Stimulated activated naive CD4-positive, alpha-beta T cell (primary cell): ENCODE measurements at places on chromosomes 4 and X.

DNA sequence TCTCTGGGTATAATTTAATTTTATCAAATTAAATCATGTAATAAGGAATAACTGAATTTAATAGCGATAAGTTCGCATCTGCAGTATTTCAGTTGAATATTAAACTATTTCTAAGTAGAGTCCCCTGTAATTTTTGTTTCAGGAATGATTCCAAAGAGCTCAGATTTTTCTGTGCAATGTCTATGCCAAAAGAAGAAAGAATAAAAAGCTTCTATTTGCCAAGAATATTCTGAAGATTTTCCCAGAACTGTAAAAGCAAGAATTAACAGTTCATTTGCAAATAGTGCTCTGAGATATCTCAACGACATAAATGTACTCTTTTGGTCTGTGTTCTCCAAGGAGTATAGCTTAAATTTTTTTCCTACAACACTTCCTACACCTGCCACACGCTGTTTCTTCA is 1242.8 kb upstream of the DIAPH2 start:
- no peak for DNase-seq

DNA sequence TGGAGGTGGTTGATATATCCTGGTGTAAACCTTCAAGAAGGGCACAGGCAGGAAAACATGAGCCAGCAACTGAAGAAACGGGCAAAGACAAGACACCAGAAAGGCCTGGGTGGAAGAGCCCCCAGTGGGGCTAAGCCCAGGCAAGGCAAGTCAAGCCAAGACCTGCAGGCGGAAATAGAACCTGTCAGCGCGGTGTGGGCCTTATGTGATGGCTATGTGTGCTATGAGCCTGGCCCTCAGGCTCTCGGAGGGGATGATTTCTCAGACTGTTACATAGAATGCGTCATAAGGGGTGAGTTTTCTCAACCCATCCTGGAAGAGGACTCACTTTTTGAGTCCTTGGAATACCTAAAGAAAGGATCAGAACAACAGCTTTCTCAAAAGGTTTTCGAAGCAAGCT is 7.2 kb downstream of the ZFP42 start:
- DNase-seq: no peak

GRCh38 chr4:155609455-155610059 is 57.1 kb upstream of the GUCY1A1 start:
- DNase-seq: no peak

GRCh38 chrX:15072880-15073279 is 197.0 kb downstream of the ASB9 start:
- no peak for DNase-seq

- no peak for DNase-seq
Measured at GRCh38 chrX:110399966-110400365, 41.3 kb downstream of the RTL9 start.

DNA sequence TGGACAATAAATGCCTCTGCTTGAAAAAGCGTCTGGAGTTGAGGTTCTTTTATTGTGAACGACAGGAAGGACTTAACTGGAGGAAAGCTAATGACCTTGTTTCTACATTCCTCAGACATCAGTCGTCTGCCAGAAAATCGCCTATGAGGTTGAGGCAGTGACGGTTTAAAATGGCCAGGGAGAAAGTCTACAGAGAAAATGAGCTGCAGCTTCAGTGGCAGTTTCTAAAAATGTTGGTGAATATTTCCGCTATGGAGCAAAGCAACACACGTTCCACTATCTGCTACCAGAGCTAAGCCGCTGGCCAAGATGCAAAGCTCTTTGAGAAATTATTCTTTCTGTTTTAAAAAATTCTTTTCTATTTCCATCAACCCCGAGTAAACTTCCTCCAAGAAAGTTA is 116.9 kb upstream of the GALNT7 start:
- DNase-seq: no peak

GRCh38 chrX:28550331-28550872 is 36.8 kb upstream of the IL1RAPL1 start:
- no peak for DNase-seq

DNA sequence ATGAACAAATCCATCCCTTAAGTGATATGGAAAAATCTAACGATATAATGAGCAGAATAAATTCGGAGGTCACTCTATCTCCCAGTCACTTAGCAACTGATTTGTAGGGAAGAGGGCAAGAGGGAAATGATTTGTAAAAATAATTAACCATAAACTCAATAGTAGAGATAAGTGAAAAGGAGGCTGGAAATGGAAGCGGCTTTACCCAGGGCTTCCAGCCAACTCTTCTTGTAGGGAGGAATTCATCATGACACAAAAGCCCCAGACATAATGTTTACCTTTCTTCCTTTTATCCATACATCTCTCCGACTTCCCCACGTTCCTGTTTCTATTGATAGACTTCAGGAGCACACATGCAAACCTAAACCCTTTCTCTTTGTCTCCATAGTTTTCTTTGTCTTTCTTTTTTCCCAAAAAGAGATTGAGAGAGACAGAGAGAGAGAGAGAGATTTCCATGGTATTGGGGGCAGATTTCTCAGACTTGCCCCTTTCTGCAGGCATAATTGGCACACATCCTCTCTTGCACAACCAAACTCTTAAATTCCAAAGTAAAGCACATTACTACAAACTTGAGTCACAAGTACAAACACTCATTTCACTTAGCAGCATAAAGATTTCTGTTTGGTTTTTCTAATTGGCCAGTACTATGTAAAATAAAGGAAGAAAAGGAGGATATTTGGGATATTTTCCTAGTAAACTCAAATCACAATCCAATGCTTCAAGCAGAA is 140.9 kb downstream of the MAPK10 start:
- no peak for DNase-seq

GRCh38 chr4:8395504-8396296 is 44.8 kb downstream of the ACOX3 start:
- DNase-seq: no peak

DNA sequence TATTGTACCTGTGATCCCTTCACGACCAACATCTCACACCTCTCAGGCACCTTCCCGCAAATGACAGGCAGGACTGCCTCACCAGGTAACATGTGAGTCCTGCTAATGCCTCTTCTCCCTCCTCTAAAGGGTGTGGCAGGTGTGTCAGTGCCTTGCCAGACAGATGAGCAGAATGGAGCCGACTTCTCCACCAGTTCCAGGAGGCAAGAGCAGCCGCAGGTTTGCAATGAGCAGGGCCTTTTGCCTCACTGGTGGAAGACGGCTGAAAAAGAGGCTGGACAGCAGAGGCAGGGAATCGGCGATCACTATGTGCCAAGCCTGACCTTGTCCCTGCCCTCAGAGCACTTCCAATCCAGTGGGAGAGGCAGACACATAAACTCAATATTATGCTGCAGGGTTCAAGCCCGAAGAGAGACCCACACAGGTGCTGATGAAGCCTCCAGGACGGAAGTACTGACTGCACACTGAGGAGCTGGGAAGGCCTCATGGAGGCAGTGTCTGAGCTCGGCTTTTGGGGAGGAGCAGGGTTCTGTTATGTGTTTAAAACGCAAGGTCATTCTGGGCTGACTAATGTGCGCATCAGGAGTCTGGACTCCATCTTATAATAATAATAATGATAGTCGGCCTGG is 57.9 kb downstream of the C4orf50 start:
- no peak for DNase-seq

- no peak for DNase-seq
Measured at GRCh38 chr4:7781366-7781765, 158.3 kb downstream of the AFAP1 start.

DNA sequence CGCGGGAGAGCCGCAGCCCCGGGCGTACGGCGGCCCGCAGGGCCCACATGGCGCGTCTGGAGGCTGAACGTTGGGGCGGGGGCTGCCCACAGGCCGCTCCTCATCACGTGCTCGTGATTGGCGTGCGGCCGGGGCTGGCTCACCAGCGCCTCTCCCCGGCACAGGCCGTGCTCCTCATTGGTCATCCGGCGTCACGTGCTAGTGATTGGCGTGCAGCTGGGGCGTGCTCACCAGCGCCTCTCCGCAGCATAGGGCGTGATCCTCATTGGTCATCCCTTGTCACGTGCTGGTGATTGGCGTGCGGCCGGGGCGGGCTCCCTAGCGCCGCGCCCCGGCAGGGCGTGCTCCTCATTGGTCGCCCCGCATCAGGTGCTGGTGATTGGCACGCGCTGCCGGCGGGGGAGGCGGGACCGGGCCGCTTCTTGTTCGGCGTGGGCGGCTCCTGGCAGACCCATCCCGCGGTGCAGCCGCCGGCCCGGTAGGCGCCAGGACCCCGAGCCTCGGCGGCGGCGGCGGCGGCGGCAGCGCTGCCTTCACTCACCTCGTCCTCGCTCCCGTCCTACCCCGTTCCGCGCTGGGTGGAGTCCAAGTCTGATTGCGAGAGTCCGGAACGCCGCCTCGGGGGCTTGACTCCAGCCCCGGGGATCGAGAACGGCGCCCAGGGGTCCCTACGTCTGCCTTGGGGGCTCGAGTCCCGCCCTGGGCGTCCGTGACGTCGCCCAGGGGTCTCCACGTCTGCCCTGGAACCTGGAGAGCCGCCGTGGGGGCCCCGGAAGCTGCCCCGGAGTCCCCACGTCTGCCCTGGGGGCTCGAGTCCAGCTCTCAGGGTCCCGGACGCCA is at the start of gene GTPBP6:
Gene GTPBP6 (minus strand): TSS at position 58 of the 840 bp plus-strand sequence. CDS start 9 bp downstream, at position 49.
- DNase-seq: no peak

- DNase-seq: no peak
Measured at GRCh38 chr4:37689353-37690095, 3.3 kb upstream of the RELL1 start.

DNA sequence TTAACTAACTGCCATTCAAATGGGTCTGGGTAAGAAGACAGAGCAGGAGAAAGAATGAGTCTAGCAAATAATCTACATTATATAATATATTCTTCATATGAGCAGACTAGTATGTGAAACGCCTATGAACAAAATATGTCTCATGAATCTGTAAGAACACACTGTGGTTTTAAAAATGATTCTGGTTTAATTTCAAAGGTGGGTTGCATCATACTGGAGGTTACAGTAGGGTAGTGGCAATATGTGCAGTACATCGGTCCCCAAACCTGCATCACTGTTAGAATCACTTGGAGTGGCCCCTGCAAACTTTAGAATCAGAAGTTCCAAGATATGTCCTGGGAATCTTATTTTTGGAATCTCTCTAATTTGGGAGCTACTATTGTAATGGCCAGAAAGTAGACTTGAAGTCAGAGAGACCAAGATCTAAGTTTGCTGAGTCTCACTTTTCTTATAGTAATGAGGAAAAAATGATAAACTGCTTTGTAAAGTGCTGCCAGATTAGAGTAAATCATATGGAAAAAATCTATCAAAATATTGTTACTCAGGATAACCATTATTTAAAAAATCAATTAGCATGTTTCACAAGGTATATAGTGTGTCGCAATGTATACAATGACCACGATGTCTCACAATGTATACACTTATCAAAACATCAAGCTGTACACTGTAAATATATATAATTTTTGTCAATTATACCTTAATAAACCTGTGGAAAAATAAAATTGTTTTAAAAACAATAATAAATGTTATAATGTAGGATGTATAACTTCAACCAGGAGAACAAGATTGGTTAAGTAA is 37.9 kb upstream of the ARSJ start:
- DNase-seq: no peak

DNA sequence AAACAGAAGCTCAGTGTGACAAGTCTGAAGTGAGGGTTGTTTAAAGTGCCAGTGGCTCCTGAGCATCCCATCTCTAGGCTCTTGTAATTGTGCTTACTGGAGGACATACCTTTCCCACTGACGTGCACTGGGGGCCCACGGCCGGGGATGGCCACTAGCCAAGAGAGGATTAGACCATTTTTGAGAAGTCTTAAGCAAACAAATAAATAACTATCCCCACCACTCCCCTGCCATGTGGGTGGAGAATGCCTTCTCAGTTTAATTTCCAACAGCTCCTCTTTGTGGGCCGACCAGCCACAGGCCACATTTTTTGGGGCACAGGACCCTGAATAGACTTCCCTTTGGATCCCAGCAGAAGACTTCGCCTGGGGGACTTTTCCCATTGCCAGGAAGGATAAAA is 125.0 kb upstream of the MSX1 start:
- no peak for DNase-seq

DNA sequence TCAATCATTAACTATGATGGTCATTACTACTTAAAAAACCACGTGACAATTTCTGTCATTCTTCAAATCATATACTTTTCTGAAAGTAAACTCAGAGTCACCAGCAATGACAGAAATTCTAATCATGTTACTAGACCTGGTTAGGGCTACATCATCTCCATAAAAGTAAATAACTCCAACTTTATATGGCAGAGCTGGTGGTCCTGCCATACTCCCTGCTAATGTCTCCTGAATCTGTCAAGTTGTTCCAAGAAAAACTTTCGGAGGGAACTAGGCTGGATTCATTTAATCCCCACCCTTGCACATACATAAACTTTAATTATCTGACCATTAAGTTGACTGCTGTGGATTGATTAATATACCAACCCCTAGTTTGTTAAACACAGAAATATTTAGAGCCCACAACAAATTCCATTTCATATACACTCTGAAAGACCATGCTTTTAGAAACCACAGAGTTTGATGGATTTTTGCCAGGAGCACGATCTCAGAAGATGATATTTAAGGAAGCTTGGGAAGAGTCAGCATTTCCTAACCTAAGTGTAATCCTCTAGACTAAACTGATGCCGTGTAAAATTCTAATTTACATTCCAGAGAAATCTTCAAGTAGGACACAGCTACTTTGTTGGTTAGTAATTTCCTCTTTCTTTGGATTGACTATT is 577.0 kb downstream of the FAT4 start:
- no peak for DNase-seq

GRCh38 chr4:126097155-126097799 is 782.5 kb downstream of the FAT4 start:
- no peak for DNase-seq

DNA sequence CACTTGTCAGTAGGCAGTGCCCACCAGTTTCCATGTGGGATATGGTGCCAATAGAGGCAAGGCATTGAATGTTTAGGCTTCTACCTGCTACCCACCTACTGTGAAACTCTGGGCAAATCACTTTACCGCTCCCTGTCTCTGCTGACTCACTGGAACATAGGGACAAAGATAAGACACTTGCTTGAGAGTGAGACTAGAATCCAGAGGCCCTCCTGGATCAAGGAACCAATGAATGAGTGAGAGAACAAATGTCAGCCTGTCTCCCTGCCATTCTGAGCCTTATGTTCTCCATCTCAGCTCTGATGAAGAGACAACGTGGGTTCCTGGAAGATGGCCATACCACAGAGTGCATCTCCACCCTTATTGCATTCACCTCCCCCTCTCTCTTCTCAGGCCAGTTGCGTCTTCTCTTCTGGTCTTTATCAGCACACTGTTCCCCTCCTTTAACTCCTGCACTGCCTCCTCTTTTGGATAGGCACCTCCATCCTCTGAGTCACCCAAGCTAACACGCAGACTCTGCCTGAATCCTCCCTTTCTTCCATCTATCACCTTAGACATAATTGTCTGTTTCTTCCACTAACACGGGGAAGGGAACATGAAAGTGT is 15.4 kb upstream of the PRRG3 start:
- DNase-seq: no peak

DNA sequence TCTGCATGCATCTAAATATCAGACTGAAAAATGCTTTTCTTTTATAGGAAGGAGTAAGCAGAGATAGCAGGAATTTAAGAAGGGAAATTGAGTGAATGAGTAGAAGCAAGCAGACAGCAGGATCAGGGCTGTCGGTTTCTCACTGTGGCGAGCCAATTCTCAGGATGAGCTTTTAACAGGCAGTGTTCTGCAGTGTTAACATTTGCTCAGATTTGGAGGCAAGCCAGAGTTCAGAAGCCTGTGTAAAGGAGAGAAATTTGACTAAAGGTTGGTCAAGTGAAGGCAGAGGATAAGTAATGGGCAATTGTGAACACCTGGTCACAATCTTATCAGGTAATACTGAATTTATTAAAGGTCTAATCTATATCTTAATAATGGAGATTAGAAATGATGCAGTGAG is 133.3 kb upstream of the MAGEB16 start:
- DNase-seq: no peak
